ENCODE measurements at places on chromosomes 7 and 10.

DNA sequence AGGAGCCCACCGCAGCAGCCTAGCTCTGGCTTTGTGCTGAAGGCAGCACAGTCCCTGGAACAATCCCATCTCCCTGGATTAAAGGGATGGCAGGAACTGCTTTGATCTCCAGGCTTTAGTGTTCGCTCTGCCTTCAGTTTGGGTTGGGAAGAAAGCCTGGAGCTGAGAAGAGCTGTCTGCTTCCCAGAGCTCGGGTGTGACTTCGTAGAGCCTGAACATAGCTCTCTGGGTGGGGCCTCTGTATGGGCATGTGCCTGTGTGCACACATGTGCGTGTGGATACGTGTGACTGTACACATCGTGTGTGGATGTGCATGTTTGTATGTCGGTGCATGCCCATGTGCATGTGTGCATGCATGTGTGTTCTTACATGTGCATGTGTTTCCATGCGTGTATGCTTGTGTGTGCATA, 8.7 kb downstream of the ADCY1 start:
- no peak overlapping the region for H3K4me3 ChIP-seq
- no peaks in the 10 kb centered on the region for H3K4me1 ChIP-seq
- no peaks in the 10 kb centered on the region for H3K36me3 ChIP-seq
- H3K27me3 ChIP-seq, result peaks cover 3% of the 10 kb centered on the region

GRCh38 chr7:142407939-142408570, 150.2 kb upstream of the PRSS58 start:
- no peak overlapping the region for H3K27ac ChIP-seq
- no peaks in the 10 kb centered on the region for H3K36me3 ChIP-seq
- no peak overlapping the region for H3K4me3 ChIP-seq
- H3K27me3 ChIP-seq, result no peaks in the 10 kb centered on the region

- no peaks in the 10 kb centered on the region for H3K36me3 ChIP-seq
- DNase-seq, result no peak
- H3K27me3 ChIP-seq, result no peaks in the 10 kb centered on the region
These were observed 275.7 kb downstream of the XPNPEP1 start for GRCh38 chr10:109647627-109648026.

DNA sequence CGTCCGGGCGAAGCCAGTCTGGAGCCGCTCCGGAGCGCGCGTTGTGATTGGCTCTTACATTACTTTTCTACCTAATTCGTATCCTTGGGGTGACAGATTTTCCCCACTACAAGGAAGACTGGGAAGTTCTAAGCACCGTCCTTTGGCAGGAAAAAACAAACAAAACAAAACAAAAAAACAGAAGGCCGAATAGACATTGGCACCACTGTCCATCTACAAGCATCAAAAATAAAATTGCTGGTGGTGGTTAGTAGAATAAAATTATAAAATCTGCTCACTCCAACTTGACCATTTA, 651 bp upstream of the SKAP2 start:
- H3K27ac ChIP-seq, result peak overlapping the region; percentile 99
- DNase-seq, result no peak
- no peaks in the 10 kb centered on the region for H3K27me3 ChIP-seq
- peaks cover 2% of the 10 kb centered on the region for H3K36me3 ChIP-seq

- H3K36me3 ChIP-seq, result peaks cover 5% of the 10 kb centered on the region
- H3K27me3 ChIP-seq, result no peaks in the 10 kb centered on the region
- no peak overlapping the region for H3K27ac ChIP-seq
- DNase-seq, result no peak
- H3K4me1 ChIP-seq, result peaks cover 11% of the 10 kb centered on the region
- no peak overlapping the region for H3K4me3 ChIP-seq
These were observed 8.1 kb downstream of the MPP7 start for GRCh38 chr10:28294809-28295208.

- H3K27ac ChIP-seq, result no peak overlapping the region
- peaks cover 8% of the 10 kb centered on the region for H3K36me3 ChIP-seq
- peaks cover 43% of the 10 kb centered on the region for H3K4me1 ChIP-seq
- DNase-seq, result no peak
- H3K4me3 ChIP-seq, result no peak overlapping the region
These were observed 5.9 kb downstream of the VPS41 start for GRCh38 chr7:38903057-38903456.

DNA sequence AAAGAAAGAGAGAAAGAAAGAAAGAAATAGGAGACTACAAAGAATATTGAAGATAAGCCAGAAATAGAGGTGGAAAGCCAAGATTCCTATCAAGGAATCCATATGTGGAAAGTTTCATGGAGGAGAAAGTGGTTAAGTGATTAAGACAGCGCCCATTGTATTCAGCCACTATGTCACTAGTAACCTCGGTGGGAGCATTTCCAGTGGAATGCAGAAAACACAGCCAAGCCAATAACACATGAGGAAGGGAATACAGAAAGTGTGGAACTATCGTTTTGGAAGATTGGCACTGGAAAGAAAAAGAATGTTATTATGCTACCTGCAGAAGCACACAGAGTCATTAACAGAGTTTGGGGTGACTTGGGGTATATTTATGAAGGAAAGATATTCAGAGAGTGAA, 2.7 kb downstream of the MGAM2 start:
- H3K4me3 ChIP-seq, result no peak overlapping the region
- no peaks in the 10 kb centered on the region for H3K36me3 ChIP-seq
- no peak overlapping the region for H3K27ac ChIP-seq
- H3K4me1 ChIP-seq, result no peaks in the 10 kb centered on the region
- DNase-seq, result no peak

DNA sequence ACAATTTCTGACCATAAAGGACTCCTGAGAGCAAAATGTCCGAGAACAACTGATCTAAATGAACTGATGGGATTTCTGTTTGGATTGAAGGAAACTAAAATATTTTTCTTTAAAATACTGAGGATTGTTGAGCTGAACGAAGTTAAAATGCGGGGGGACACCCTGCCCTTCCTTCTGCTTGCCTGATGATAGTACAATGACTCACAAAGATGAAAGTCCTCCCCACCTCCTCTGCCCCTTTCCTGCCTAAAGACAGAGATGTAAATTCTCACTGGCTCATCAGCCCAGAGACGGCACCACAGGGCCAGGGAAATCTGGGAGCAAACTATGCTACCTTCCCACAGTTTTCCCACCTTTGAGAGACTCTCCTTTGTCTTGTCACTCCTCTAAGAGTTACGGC, 180.6 kb downstream of the PHTF2 start:
- H3K4me3 ChIP-seq, result no peak overlapping the region
- no peak for DNase-seq
- H3K27me3 ChIP-seq, result peaks cover 2% of the 10 kb centered on the region
- H3K4me1 ChIP-seq, result peaks cover 4% of the 10 kb centered on the region

DNA sequence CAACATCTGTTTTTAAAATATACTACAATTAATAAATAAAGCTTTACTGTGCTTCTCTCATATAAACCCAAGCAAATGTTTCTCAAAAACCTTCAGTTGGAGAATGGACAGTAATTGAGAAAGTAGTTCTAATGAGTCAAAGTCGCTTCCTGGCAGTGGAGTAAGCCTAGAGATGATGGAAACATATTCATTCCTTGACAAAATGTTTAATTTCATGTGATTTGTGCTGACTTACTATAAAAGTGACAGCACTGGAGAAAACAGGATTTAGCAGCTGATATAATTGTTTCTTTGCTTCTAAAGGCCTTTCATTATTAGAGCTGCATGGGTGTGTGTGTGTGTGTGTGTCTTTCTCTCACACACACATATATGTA, 9.0 kb downstream of the ELMO1 start:
- H3K4me1 ChIP-seq, result peaks cover 51% of the 10 kb centered on the region
- H3K27ac ChIP-seq, result no peak overlapping the region
- H3K36me3 ChIP-seq, result peaks cover 7% of the 10 kb centered on the region
- no peaks in the 10 kb centered on the region for H3K27me3 ChIP-seq
- no peak for DNase-seq
- H3K4me3 ChIP-seq, result no peak overlapping the region

- no peak for DNase-seq
- H3K4me3 ChIP-seq, result no peak overlapping the region
- H3K36me3 ChIP-seq, result no peaks in the 10 kb centered on the region
- H3K4me1 ChIP-seq, result no peaks in the 10 kb centered on the region
These were observed 8.6 kb downstream of the KNDC1 start for GRCh38 chr10:133168617-133169031.

DNA sequence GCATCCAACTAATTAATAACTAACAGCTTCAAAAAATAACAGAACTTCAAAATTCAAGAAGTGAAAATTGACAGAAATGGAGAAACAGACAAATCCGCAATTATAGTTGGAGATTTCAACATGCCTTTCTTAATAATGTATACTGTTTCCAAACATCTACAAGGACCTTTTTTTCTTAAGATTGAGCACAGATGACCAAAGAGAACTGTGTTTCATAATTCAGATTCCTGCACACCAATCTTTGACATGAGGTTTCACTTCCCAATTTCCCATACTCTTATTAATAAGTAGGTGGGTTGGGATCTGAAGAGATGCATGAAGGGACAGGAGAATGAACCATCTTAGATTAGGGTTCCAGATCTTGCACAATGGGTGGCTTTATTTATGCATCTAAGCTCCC, 24.9 kb upstream of the GIMAP7 start:
- H3K27me3 ChIP-seq, result peaks cover 5% of the 10 kb centered on the region
- H3K4me3 ChIP-seq, result no peak overlapping the region
- no peaks in the 10 kb centered on the region for H3K4me1 ChIP-seq
- no peak overlapping the region for H3K27ac ChIP-seq
- H3K36me3 ChIP-seq, result no peaks in the 10 kb centered on the region

DNA sequence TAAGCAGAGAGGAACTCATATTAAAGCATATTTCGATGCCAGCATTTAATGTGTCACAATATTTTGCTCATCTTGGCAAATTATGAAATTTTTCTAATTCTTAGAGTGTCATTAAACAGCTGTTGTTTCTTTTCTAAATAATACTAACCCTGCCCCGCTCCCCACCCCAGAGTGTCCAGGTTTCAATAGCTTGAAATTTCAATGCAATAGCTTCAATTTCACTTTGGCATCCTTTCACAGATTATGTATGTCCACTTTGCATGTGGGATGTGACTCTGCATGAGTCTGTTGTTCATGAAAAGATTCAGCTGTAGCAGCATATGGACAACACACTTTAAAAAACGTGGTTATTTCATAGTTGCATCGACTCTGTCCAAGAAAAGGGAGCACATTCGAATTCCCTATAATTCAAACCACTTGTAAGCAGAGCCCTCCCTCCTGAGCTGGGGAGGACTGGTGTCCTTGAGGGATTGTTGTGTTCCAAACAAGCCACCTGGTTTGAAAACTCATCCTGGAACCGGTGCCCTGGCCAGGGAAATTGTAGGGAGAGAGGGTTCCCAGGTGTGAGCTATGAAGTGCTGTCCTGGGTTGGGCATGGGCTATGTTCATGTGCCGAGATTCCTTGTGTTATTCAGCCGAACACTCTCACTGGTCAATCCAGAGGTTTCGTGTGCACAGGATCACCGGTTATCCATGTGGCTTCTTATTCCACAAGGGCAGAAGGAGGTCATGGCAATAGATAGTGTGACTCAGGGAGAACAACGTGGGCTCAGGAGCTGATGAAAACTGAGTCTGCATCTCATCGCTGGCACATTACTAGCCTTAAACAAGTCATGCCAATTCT, 64.6 kb upstream of the CREB5 start:
- no peaks in the 10 kb centered on the region for H3K36me3 ChIP-seq
- DNase-seq, result no peak
- H3K4me3 ChIP-seq, result no peak overlapping the region
- peaks cover 3% of the 10 kb centered on the region for H3K4me1 ChIP-seq
- no peak overlapping the region for H3K27ac ChIP-seq

DNA sequence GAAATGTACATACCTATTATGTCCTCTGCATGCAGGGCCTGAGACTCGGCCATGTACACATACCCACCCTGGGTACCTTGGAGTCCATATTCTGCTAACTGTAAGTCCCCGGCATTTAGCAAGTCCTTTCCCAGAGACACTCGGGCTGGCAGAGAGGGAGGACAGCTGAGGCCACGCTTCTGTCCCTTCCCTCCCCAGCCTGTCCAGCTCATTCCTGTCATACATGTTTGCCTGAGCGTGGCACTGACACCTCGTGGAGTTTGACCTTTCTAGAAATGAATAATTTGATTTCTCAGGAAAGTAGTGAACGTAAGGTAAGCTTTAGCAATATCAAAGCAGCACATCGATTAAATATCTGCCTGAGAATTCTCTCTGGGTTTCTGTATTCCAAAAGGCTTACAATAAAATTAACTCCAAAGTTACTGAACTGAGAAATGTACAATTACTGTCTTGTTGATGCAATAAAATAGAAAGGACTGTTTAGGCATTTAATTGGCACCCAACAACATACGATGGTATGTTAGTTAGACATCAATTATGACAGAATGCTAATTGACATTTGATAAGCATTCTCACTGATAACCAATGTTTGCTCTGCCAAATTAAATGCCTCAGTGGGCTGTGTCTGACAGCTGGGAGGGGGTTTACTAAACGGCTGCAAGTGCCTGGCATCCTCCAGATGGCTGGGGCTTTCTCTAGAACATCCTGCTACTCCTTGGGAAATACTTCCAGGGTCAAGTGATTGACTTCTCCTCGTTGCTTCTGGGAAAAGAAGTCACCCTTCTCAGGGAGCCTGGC, 221.2 kb downstream of the CCSER2 start:
- H3K4me1 ChIP-seq, result no peaks in the 10 kb centered on the region
- no peak overlapping the region for H3K27ac ChIP-seq
- H3K36me3 ChIP-seq, result no peaks in the 10 kb centered on the region
- H3K27me3 ChIP-seq, result peaks cover 11% of the 10 kb centered on the region

DNA sequence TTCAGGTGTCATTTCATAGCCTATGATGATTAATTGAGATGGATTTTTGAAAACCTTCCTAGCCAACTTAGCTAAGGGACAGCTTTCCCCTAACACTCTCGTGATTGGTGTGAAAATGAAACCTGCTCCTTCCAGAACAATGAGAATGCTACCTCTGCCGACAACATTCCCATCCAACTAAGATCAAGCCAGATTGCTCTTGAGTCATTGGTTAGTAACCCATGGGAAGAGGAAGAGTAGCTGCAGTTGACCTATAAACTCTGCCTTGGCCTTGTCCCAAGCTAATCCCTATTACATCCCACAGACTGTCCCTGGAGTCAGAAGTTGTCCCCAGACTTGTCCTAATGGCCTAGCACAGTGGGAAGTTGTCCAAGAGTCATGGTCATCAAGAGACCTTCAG, 80.5 kb upstream of the SVIL start:
- H3K4me3 ChIP-seq, result no peak overlapping the region
- H3K4me1 ChIP-seq, result no peaks in the 10 kb centered on the region
- no peak overlapping the region for H3K27ac ChIP-seq
- no peaks in the 10 kb centered on the region for H3K36me3 ChIP-seq

DNA sequence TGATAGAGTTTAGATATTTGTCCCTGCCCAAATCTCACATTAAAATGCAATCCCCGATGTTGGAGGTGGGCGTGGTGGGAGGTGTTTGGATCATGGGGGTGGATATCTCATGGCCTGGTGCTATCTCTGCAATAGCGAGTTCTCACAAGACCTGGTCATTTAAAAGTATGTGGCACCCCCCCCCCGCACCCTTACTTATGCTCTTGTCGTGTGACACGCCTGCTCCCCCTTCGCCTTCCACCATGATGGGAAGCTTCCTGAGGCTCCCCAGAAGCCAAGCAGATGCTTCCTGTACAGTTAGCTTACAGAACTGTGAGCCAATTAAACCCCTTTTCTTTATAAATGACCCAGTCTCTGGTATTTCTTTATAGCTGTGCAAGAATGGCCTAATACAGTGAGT, 118.8 kb downstream of the SORBS1 start:
- no peaks in the 10 kb centered on the region for H3K36me3 ChIP-seq
- H3K27me3 ChIP-seq, result peaks cover 4% of the 10 kb centered on the region
- DNase-seq, result no peak
- H3K4me1 ChIP-seq, result peaks cover 2% of the 10 kb centered on the region

GRCh38 chr7:121187676-121188075, 141.1 kb upstream of the WNT16 start:
- H3K27ac ChIP-seq, result peak overlapping the region; percentile 38
- peaks cover 17% of the 10 kb centered on the region for H3K4me1 ChIP-seq
- no peak for DNase-seq
- H3K4me3 ChIP-seq, result no peak overlapping the region

- H3K27ac ChIP-seq, result no peak overlapping the region
- H3K4me1 ChIP-seq, result peaks cover 3% of the 10 kb centered on the region
- peaks cover 5% of the 10 kb centered on the region for H3K27me3 ChIP-seq
- H3K4me3 ChIP-seq, result no peak overlapping the region
- no peaks in the 10 kb centered on the region for H3K36me3 ChIP-seq
These were observed 9.4 kb upstream of the ANKRD1 start for GRCh38 chr10:90930070-90930837.

All from memory B cell (primary cell).